Stimulated activated CD8-positive, alpha-beta memory T cell treated with anti-CD3 and anti-CD28 coated beads, Interleukin-4, amount 100 ng/mL, for 48 hours (primary cell): ENCODE measurements at places on chromosomes 6 and 20.

GRCh38 chr20:17469246-17470030 lies 61.7 kb downstream of the BFSP1 start:
- no peak for DNase-seq

DNA sequence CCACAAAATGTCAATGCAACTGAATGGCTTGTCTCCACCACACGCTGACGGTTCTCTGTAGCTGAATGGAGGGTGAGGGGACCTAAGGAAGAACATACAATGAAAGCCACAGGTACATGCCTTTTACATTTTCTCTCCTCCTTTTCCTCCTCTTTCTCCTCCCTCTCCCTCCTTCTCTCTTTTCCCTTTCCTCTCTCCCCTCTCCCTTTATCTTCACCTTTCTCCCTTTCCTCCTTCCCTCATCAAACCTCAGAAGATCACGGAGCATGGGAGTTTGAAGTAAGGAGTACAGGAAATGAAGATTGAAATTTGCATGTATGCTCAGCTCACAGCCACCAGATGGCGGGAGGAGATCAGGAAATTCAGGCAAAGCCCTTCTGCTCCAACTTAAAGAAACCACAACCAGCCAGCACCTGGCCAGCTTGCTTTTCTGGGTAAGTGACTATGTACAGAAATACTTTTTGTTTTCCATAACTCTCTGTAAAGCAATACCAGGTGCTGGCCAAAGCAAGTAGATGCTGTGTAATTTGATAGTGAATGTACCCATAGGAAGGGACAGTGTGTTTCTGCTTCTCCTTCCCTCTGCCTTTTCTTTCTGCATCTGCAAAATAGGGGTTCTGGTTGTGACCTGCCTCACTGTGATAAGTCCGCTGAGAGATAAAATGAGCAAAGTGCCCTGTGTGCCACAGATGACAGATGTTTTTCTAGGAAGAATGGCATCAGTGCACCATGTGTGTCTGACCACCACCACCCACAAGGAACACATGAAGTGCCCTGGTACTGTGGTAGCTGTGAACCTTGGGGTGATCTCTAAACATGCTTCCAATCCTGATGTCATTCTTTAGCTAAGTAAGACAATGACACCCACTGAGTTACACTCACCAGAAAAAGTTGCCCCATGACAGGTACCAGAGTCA lies 18.6 kb upstream of the FOXO3 start:
- DNase-seq, result peak; percentile 67

DNA sequence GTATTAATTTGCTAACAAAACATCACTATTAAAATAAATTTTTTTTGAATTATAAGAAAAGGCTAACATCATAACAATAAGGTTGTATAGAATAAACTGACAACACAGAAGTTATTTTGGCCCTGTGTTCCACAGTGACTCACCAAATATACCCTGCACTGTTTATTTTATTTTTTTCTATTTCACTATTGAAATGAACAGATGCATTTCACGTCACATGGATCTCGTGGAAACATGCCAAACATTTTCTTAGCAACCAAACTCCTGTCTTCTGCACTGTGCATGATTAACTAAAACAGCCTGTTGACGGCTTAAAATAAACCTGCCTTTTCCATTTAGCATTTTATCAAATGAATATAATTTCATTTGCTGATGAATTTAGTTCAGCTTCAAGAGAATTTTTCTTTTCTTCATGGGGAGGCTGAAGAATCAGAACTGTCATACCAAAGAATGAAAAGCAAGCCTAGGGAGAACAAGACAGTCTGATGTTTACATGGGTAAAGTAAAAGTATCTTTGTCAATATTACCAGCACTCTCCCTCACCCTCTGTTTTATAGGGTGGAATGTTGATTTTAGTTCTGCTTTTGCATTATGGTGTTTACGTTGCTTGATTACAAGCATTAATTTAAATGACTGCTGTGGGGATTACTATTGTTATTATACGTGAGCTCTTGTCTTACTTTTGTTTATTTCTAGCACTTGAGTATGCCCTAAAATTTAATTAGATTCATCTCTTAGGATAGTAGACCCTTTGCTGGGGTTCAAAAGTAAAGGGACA lies 115.3 kb downstream of the LCA5 start:
- no peak for DNase-seq

- no peak for DNase-seq
Measured at GRCh38 chr20:59046862-59047261, 4.3 kb upstream of the PRELID3B start.

DNA sequence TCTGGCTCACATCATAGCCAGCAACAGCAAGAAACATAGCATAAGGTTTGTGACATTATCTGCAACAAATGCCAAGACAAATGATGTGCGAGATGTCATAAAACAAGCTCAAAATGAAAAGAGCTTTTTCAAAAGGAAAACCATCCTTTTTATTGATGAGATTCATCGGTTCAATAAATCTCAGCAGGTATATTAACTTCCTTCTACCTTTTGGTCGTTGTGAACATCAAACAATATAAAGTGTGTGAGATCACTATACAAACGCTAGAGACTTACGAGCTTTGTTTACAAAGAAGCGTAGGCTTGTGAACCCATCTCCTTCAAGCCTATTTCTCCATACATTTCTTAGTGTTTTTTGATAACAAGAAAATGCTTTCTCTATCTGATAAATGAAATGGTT lies 3.5 kb downstream of the WRNIP1 start:
- no peak for DNase-seq

DNA sequence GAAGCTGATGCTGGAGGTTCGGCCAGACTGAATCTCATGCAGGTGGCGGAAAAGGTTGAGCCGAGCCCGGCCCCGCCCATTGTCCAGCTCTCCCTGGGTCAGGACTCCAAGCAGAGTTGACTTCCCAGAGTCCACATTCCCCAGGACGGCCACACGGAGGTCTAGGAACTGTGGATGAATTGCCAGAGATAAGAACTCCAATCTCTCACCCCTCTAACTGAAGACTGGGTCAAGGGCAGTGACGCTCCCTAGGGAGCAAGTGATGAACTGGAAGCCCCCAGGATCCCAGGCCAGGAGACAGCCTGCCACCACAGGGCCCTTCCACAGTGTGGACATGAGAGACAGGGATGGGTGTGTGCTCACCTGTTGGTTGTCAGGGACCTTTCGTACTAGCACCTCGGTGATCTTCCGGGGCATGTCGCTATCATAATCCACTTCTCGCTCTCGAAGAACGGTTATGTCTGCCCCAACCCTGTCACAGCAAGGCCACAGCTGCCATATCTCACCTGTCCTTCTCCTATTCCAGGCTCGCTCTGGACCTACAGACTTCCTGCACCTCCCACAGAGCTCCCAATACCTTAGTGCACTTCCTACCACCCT lies 3.6 kb downstream of the GTPBP2 start:
- no peak for DNase-seq

DNA sequence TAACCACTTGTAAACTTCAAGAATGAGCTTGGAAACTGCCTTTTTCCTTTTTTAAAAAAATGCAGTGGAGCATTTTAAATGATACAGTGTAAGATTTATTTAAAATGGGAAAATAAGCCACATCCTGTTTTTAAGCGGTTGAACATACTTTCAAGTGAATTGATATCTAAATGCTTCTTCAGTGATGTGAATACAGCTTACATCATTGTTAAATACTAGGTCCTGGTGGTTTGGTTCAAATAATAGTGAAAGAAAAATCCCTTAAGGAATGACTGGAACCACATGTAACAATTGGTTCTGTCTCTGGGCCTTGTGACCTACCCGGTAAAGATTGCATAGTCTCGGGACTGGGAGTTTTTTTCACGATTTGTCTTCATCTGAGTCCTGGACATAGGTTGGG lies 44.2 kb downstream of the BMP6 start:
- no peak for DNase-seq

DNA sequence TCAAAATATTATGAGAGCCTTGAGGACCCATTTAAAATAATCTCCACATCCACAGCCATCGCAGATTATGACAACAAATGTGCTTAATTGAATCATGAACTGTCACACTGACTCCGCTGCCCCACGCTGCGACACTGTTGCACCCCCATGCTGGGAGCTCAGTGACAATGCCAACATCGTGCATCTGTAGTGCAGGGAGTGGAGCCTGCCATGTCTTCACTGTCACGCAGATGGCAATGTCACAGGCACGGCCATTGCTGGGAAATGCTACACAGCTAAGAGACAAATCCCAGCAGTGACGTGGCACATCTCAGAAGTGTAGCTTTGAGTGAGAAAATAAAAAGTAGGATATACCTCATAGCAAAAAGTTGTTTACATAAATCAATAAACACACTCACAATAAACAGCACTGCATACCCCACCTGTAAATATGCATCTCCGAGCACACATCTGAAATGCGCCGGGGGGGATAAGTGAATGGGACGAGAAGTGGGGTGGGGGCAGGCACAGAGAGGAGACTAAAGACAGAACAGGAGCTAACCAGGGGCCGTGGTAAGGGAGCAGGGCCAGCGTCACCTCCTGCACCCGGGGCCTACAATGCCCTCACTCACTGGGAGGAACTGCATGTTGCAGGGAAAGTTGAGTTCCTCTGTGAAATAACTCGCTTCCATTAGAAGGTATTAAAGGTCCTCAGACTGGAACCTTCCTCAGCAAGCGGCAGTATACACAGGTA lies 349.9 kb downstream of the THBS2 start:
- no peak for DNase-seq

- no peak for DNase-seq
Measured at GRCh38 chr20:8213831-8214587, 81.9 kb downstream of the PLCB1 start.

DNA sequence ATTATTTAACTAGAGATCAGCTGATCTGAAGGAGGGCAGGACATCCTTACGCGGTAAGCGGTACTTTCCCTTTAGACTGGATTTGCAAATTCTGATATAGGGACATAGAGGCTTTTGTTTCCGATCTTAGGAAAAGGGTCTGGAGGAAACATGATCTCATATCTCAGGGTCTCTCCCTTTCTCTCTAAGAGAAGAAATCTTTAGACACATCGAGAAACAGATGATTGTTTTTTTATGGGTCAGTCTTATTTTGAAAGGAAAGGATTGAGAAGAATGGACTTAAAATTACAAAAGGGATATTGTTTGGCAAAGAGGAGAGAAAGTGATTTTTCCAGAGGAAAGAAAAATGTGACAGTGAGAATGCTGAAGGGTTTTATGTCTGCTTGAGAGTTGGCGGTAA lies 83.9 kb upstream of the OGFRL1 start:
- DNase-seq, result no peak

DNA sequence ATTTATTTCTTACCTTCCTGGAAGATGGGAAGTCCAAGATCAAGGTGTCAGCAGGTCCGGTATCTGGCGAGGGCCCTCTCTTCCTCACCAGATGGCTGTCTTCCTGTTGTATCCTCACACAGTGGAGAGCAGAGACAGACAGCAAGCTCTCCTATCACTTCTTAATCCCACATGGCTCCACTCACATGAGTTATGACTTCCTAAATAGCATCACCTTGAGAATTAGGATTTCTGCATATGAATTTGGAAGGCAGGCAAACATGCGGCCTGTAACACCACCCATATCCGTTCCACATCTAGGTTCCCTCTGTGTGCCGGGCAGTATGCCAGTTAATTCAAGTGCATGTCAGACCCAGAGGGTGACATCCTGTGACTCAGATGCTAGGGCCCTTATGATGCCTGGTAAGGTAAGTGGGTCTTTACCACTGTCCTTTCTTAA lies 2.1 kb downstream of the RAET1E start:
- peak; percentile 41 for DNase-seq

- no peak for DNase-seq
Measured at GRCh38 chr6:120348926-120349325, 985.4 kb downstream of the TBC1D32 start.

DNA sequence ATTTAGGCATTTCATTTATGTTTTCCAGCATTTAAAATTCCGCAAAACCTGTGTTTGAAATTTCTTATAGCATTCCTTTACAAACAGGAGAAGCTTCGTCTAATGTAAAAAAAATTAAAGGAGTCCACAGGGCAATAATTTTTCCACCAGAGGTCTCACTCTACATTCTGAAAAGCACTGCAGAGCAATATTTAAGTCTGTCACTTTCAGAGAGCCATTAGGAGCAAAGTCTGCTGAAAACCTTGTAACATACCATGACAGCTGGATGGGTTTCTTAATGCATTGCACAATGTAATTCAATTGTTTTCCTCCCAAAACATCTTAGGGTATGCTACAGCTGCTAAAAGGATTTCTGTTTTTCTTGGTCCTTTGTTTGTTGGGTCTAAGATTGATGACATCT lies 18.0 kb downstream of the BAG2 start:
- DNase-seq, result no peak

DNA sequence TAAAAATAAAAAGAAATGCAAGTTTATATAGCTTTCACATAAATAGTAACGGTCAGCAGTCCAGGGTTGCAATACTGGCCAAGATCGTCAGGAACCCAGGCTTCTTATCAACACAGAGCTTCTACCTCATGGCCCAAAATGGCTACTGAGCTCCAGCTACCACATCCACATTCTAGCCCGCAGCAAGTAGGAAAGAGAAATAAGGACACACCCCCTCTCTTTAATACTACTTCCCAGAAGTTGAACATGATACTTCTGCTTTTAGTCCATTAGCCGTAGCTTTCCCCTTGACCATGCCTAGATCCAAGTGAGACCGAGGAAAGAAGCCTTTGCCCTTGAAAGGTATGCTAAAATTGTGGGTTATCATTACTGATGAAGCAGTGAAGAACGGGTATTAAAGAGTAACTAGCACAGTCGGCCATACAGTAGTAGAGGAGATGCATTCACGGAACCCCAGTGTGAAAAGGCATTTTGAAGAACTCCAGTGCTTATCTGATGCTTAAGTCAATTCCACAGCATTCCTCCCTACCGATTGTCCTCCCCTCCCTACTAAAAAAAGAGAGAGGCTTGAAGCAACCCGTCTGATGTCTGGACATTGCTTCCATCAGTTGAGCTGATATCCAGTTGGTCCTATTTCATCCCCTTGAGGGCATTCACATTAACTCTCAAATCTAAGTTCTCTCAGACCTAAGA lies 226.9 kb upstream of the RREB1 start:
- DNase-seq, result no peak

DNA sequence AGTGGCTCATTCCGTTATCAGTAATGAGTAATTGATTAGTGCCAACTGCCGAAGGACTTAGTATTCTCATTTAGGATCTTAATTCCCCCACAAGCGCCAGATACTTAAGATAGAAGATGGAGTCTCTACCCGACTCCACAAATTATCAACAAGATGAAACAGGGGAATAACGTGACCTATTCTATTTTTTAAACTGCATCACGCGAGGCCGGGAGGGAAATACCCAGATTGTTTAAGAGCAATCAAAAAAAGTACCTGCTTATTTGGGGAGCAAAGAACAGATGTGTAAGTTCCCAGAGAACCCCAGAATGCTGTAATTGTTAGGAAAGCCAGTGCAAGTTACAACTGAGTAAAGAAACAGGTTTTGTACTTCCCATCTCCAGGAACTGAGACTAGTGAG lies 1.1 kb upstream of the MAP3K5 start:
- DNase-seq, result no peak

DNA sequence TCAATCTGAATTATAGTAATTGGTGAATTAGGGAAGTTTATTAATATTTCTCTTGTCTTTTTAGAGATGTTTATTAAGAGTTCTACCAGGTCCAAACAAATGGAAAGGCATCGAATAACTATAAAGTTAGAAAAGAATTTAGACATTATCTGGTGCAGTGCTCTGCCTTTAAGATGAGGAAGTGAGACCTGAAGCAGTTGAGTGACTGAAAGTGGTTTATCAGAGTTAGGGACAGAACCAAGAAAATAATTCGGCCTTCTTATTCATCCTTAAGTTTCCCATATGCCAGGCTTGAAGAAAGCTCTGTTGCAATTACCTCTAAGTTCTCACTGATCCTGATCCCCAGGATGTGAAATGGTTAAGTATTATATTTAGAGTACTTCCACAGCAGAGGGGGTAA lies 94.2 kb upstream of the FLRT3 start:
- DNase-seq, result no peak

- DNase-seq, result no peak
Measured at GRCh38 chr6:3738381-3739131, 13.0 kb downstream of the PXDC1 start.
